ENCODE measurements at places on chromosomes 6 and 20.

- DNase-seq: no peak
Observed at GRCh38 chr20:33696448-33696847, 10.3 kb upstream of the E2F1 start.

GRCh38 chr6:32086661-32087573, 22.2 kb downstream of the TNXB start:
- DNase-seq: peak; percentile 55

DNA sequence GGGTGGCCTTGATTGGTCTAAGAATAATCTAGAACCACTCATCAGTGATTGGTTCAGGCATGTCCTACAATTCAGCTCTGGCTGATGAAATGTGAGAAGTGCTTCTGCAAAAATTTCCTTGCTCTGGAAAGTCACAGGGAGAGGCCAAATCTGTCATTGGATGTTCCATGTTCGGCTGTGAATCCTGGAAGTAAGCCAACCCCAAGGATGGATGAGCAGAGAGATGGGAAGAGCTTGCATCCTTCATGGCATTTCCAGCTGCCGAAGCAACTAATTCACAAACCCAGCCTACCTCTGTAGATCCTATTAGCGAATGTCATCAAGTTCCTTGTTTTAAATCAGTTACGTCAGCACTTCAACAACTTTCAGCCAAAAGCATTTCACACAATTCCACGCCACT, 187.2 kb upstream of the SOX4 start:
- no peak for DNase-seq

DNA sequence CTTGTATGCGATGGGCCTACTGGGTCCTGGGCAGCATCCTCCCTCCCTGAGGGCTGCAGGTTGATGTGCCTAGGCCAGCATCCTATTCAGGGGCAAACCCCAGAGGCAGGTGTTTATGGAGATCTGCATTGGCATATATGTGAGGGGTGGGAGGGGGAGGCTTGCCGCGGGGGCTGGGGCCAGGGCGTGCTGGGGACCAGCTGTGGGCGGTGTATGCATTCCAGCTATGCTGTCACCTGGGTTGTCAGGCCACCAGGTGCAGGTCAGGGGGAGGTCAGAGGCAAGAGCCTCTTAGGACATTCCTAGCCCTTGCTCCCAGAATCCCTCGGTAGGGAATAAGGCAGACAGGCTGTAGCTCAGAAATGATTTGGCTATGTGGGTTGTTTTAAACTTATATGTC, 11.9 kb downstream of the FOXA2 start:
- no peak for DNase-seq

DNA sequence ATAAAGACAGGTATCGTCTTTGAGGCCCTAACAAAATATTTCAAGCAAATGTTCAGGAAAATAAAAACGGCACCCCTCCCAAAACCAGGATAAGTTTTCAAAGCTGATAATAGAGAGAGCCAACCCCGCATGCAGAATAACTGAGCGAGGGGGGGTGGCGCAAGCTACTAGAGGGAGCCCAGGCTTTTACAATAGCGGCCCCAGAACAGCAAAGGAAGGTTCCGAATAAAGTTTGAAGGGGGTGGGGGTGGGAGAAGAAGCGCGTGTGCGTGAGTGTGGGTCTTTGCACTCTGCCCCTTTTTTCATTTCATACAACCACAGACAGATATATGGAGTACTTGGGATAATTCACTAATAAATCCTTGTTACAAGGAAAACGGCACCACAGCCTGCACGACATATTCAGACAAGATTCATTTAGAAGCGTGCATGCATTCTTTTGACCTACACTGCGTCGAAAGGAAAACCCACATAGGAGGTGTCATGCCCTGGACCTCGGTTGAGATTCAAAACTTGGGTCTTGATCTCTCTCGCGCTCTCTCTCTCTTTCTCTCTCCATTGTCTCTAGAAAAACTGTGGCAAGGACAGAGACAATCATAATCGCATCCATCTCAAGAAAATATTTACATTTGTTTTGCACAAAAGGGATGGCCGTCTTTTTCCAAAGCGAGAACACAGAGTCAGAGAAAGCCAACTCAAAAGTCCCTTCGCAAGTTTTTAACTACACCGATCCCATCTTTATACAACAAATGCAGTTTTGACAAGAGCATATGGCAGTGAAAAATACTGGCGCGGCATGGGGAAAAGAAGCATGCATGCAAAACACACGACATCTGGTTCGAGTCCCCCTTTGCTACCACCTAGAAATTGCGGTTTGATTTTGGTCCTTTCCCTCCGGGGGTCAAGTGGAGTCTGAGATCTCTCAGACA, 1.6 kb downstream of the OLIG3 start:
- DNase-seq: no peak

- DNase-seq: no peak
Observed at GRCh38 chr6:29947077-29947980, 5.0 kb downstream of the HLA-A start.

DNA sequence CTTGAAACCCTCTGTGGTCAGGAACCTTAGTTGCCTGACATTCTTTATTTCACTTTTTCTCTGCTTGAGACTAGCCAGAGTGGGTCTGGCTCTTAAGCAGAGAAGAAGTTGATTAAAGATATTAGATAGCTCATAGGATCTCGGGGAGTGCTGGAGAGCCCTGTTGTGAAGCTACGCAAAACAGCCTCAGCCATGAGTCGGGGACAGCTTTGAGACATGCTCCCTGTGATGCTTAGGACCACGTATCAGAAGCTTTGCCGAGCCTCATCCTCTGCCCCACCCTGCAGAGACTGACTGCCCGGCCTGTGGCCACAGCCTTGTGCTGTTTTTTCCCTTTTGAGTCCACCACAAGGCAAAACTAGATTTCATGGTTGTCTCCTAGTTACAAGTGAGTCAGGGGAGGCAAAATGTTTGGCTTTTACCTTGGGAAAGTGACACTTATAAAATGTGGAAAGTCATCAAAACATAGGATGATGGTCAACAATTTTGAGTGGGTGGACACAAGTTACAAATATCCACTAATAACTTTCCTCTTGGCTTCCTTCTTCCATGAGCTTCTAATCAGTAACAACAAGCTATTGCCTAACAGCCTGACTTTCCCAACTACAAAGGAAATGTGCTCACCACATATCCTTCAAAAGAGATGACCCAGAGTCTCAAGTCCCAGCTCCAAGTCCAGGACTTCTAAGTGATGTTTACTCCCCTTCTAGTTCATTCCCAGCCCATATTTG, 108.4 kb downstream of the JAG1 start:
- peak; percentile 79 for DNase-seq

Measured in suppressor macrophage treated with lipopolysaccharide for 4 hours (primary cell).